Umbilical cord (tissue), 2 donors: ENCODE measurements at places on chromosomes 6 and 20.

- no peak for DNase-seq
Measured at GRCh38 chr20:10328897-10329255, 105.1 kb downstream of the MKKS start.

DNA sequence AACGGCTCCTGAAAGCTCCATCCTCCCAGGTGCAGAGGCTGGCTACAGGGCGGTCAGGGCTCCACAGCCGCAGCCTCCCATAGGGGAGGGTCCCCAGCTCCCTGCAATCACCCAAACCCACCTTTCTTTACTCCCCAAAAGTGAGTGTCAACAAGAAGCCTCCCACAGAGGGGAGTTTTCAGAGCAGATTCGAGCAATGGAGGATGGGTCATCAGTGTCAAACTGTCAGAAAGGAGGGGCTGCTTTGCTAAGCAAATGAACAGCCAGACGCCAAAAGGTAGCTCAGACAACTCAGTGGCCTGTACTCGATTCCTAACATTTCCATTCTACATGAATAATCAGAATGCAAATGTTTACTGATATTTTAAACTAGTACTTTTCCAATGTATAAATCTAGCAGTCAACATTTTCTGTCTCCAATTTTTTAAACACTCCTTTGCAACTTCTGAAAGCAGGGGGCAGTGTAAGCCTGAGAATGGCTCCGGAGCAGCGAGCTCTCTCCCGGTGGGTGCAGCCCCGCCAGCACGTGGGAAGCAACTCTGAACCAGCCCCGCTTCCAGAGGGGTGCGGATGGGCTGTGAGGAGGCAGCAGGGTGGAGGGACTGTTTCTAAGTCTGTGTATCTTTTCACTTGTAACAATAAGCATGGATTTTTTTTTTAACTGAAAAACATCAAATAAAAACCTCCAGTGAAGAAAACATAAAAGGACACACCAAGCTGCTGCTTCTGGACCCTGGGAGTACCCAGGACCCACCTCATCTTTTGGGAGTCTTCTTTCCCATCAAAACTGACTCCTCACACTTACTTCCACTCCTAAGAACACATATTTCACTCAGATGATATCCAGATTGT, 54.9 kb downstream of the TAF4 start:
- DNase-seq = peak; percentile 58

DNA sequence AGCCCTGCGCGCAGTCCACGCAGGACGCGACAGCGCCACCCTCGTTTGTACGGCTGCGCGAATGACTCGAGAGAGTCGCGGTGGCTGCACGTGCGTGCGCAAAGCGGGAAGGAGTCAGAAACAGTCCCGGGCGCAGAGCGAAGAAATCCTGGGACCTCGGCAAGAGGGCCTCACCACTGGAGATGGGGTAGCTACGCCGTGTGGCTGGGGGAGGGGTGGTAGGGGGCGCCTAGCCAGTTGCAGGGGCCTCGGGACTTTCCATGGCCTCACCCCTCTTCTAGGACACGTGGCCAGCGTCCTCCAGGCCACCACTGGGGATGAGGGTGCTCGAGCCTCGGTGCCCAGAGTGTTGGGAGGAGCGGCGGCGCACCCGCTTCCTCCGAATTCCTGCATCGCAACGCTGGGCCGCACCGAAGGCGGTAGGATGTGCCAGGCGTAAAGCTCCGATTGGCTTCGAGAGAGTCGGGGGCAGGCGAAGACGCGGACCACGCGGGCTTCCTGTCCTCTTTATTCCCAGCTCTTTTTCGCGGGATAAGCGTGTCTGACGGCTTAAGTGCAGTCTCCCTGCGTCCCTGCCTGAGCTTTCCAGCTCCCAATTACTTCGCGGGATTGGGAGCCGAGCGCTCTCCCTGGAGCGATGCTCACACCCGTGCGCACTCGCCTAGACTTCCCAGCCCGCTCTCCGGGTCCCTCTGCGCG, 38.7 kb downstream of the NCR2 start:
- no peak for DNase-seq

DNA sequence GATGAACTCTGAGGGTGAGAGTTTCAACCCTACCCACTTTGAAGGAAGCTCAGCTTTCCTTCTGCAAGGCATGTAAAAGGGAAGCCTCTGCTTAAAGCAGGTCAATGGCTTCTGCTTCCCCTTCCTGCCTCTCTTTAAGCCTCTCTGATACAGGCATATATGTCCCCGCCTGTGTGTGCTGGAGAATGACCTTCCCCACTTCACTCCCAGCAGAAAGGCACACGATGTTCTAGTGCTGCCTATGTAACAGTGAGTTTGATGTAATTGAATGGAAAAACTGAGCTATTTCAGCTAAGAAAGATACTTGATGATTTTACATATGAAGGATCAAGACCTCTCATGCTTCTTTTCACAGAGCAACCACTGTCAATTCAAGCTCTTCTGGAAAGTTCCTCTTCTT, 632.2 kb downstream of the HACE1 start:
- no peak for DNase-seq

DNA sequence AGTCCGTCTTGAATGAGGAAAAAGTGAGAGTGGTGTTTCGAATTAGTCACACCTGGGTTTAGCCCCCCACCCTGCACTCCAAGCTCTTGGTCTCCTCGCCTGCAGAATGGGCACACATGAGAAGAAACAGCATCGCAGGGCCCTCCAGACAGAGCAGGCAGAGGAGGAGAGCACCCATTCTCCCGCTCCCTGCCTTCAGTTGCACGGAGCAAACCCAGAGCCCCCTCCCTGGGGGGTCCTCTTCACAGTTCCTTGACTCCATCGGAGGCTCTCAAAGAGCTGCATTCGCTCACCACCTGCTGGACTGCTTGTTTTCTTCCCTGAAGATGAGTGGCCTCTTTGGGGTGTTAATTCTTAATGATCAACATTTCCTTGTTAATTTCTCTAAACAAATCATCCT, 5.1 kb downstream of the CST7 start:
- no peak for DNase-seq

GRCh38 chr20:51542571-51543421, at the start of gene NFATC2:
TSS of gene NFATC2 (minus strand) at chr20:51542719. CDS start at chr20:51542499, 220 bp downstream.
- DNase-seq = no peak

DNA sequence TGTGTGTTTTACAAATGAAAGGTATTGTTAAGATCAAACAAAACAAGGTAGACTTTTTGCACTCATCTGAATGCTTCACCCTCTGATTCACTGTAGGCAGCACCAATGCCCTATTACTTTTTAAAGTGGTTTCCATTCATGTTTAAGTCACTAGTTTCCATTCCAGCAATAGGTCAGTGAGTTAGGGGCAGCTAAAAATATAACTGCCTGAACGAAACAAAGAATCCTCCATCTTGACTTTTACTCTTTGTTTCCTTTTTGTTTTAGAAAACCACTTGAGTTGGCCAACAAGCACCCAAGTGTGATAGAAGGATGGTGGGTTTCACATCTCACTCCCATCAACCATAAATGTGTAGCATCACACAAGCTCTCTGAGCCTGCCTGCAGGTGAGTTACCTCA, 25.5 kb downstream of the CLIC5 start:
- no peak for DNase-seq

- peak; percentile 48 for DNase-seq
Measured at GRCh38 chr6:142474531-142475289, 172.9 kb downstream of the ADGRG6 start.

GRCh38 chr20:46022411-46023147, 6.4 kb upstream of the SLC12A5 start:
- no peak for DNase-seq

DNA sequence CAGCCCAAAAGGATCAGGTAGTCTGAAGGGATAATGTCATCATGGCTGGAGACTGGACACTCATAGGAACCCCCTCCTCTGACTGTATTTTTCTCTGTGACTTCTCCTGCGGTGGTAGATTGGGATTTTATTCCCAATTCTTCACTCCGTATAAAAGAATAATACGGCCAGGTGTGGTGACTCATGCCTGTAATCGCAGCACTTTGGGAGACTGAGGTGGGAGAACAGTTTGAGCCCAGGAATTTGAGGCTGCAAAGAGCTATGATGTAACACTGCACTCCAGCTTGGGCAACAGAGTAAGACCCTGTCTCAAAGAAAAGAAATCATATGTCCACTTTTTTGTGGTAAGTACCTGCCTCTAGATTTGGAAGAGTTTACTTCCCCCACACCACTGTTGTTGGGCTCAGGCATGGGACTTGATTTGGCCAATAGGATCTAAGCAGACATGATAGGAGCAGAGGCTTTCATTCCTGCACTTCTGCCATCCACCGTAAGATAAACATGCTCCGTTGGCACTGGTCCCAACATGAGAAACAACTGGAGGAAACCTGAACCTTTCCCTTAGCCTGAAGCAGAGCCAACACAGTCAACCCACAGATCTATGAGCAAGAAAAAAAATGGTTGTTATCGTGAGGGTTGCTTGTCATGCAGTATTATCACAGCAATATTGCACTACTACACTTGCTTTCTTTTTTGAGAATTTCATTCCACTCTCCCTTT, 82.0 kb downstream of the JPH2 start:
- no peak for DNase-seq

GRCh38 chr20:60653111-60653845, 598.8 kb upstream of the CDH4 start:
- peak; percentile 44 for DNase-seq

GRCh38 chr6:101578306-101578705, 184.8 kb downstream of the GRIK2 start:
- no peak for DNase-seq
